Temporal lobe (tissue), 4 donors: ENCODE measurements at places on chromosomes 7 and 10. TPM values are rescaled to one million over a fixed set of nuclear protein-coding genes. Genes with fewer than 3 reads are reported as not detected.

CLDN3 gene
- total RNA-seq: not detected

CNTNAP2 gene
- 83.8 TPM for total RNA-seq

NEURL1 gene
- total RNA-seq: 26.8 TPM

SLC18A3 gene
- total RNA-seq: not detected

CPEB3 gene
- total RNA-seq: 18.2 TPM

GRID2IP gene
- 0.74 TPM for total RNA-seq

FFAR4 gene
- not detected for total RNA-seq

NPY4R gene
- total RNA-seq: under 0.01 TPM

SEMA3E gene
- total RNA-seq: 36.9 TPM

NXPH1 gene
- total RNA-seq: 34.9 TPM

UCMA gene
- not detected for total RNA-seq

NFKB2 gene
- 1.5 TPM for total RNA-seq

RTKN2 gene
- total RNA-seq: 3.7 TPM

ECHDC3 gene
- total RNA-seq: 3.2 TPM

PBLD gene
- 5.4 TPM for total RNA-seq

MBL2 gene
- total RNA-seq: not detected

PRPF18 gene
- total RNA-seq: 32.0 TPM

HTR7 gene
- total RNA-seq: 12.5 TPM

PAPOLB gene
- 0.74 TPM for total RNA-seq

RBM20 gene
- 0.74 TPM for total RNA-seq

ZKSCAN1 gene
- 60.0 TPM for total RNA-seq

SPDYE8 gene
- total RNA-seq: 0.25 TPM

TUBB8 gene
- not detected for total RNA-seq

CDK14 gene
- total RNA-seq: 63.7 TPM

LRGUK gene
- total RNA-seq: 7.4 TPM

SORCS3 gene
- 9.8 TPM for total RNA-seq

NKX2-3 gene
- under 0.01 TPM for total RNA-seq

CCDC146 gene
- 11.8 TPM for total RNA-seq

MAD1L1 gene
- total RNA-seq: 18.7 TPM

UFSP1 gene
- 2.2 TPM for total RNA-seq

AKR1D1 gene
- total RNA-seq: not detected

NODAL gene
- 2.0 TPM for total RNA-seq

RELN gene
- 52.6 TPM for total RNA-seq

FAM180A gene
- not detected for total RNA-seq

USP6NL gene
- total RNA-seq: 29.7 TPM

AGAP4 gene
- 8.6 TPM for total RNA-seq

LIPN gene
- total RNA-seq: 0.25 TPM

PTPRZ1 gene
- 359 TPM for total RNA-seq

MKX gene
- total RNA-seq: 0.49 TPM

PIK3AP1 gene
- 1.5 TPM for total RNA-seq

BNIP3 gene
- 29.0 TPM for total RNA-seq

HOXA2 gene
- not detected for total RNA-seq

C10orf67 gene
- 0.25 TPM for total RNA-seq

GJD4 gene
- total RNA-seq: not detected

HYAL4 gene
- not detected for total RNA-seq

GPR15LG gene
- total RNA-seq: not detected

PTEN gene
- total RNA-seq: 147 TPM

ADCY1 gene
- total RNA-seq: 193 TPM

IL2RA gene
- not detected for total RNA-seq

CAMK2G gene
- 53.8 TPM for total RNA-seq

HIF1AN gene
- 9.6 TPM for total RNA-seq

ACSL5 gene
- 2.0 TPM for total RNA-seq

ANXA8 gene
- not detected for total RNA-seq

SEMA3D gene
- total RNA-seq: 2.0 TPM
